ENCODE measurements at places on chromosomes 5 and 9.

- no peak for DNase-seq
These were observed 1.1 kb downstream of the PCYOX1L start for GRCh38 chr5:149358868-149359495.

DNA sequence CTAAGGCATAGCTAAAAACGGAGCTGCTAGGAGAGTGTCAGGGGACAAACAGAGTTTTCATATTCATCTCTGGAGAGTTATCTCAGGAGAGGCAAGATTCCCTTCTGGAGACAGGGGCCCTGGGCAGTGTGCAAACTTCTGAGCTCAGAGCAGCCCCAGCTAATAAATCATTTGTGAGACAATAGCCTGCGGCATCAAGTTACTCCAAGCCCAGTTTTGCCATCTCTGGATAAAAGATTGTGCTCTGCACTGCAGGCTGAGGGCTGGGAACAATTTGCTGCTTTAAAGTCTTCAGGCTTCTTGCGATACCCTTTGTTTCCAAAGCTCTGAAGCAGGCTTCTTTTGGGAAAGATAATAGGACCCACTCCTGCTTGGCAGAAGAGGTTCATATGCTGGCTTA lies 164.3 kb upstream of the BRINP1 start:
- no peak for DNase-seq

GRCh38 chr5:163535290-163535689 lies 29.9 kb downstream of the MAT2B start:
- DNase-seq = no peak

- DNase-seq = no peak
These were observed 12.1 kb downstream of the NOTCH1 start for GRCh38 chr9:136533775-136534157.

- DNase-seq = peak; percentile 40
These were observed 56.7 kb downstream of the TLE1 start for GRCh38 chr9:81632599-81632998.

DNA sequence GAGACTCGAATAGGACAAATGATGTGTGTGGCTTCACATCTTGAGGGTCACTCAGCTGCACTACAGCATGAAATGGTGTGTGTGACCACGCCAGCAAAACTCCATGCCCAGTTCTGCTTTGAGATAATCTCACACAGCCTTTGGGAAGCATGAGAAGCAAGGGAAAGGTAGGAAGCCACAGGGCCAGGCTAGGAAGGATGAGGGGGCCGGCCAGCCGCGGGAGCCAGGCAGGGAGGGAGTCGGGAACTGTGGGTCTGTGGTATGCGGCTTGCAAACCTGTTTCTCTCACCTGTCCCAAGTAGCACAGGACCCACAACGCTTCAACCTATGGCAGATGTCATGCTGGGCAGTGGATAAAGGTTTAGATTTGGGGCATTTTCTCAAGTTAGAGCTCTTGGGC lies 142.0 kb downstream of the HSPA4 start:
- DNase-seq = no peak

DNA sequence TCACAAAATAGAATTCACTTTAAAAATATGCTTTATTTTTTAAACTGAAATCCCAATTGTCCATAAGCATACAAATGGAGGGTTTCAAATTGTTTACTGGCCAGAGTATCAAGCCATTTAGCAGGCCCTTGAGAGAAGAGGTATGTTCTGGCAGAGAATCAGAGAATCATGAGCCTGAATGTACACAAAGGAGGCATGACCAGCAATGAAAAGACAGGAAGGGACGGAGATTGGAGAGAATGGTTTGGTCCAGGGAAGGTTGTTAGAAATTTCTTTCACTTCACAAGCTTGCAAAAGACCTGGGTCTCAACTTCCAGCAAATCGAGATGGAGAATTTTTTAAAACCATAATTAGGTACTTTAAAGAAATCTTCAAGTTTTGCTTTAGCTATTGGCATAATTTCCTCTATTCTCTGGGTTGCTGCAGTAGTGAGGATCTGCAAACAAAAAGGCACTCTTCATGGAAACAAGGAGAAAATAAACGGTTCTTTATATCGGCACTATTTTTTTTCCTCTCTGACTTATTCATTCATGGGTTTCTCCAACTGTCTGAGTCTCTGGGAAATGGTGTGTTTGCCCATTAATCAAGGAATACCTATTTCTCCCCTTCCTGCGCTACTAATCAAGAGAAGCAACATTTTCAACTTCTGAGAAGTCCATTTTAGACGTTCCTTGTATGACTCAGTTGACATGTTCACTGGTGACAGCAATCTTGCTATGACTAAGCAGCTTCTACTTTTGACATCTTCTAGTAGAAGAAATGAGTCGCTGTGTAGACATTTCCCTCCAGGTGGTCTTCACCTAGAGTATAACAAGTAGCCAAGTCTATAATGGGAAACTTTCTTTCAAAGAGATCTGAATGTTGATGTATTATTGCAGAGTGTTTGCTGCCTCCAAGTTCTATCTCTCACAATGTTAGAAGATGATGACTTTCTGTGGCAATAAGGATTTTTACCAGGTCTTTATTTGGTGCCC lies 23.1 kb upstream of the ERCC6L2 start:
- peak; percentile 91 for DNase-seq

DNA sequence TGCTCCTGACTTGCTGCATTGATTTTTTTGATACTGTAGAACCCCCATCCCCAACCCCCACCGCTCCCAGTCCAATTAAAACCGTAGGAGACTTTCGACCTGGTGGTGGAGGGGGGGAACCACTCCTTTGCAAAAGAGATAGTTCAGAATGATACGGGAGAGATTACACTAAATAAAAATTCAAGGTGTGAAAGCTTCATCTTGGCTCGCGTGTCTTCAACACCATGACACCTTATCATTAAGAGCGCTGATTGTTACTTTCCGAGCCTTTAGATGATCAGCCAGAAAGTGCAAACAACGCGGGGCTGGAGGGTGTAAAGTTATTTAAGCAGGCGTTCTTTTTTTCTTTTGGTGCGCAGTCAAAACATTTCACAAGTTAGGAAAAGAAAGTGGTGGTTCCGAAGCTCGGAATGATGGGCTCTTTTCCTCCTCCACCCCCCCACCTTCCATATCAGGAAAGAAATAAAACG lies 1.3 kb upstream of the ZNF462 start:
- no peak for DNase-seq

GRCh38 chr5:60679816-60680215 lies 20.1 kb downstream of the DEPDC1B start:
- no peak for DNase-seq

- DNase-seq = peak; percentile 67
These were observed 280.1 kb downstream of the DNAH5 start for GRCh38 chr5:13664377-13664776.

- no peak for DNase-seq
These were observed at the start of gene OR2V1 for GRCh38 chr5:181130832-181131496. OR2V1 (minus strand) TSS chr5:181131169; CDS start chr5:181125304, 5,865 bp downstream.

All from kidney tubule cell (primary cell).